ENCODE measurements at places on chromosomes 16 and 17. TPM values are rescaled to one million over a fixed set of nuclear protein-coding genes. Genes with fewer than 3 reads are reported as not detected.
A peak's percentile ranks its signal among the peaks of the same experiment; 100 is the strongest.

TRPV3 gene
- total RNA-seq = 0.89 TPM

GRCh38 chr17:1134634-1135324, 45.0 kb downstream of the ABR start:
- DNase-seq = peak; percentile 29

ODAD4 gene
- 0.25 TPM for total RNA-seq

C16orf86 gene
- 2.1 TPM for total RNA-seq

DNA sequence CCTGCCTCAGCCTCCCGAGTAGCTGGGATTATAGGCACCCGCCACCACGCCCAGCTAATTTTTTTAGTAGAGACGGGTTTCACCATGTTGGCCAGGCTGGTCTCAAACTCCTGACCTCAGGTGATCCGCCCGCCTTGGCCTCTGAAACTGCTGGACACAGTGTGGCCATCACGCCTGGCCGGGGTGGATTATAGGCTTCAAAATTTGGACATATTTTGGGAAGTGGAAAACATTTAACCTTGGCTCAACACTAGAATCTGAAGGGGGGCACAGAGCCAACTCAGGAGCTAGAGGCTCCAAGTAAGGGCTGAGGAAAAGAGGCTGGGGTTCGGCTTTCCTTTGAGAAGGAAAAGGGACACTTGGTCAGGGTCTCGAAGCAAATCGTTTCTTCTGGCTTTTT, 2.2 kb upstream of the CDK5R1 start:
- DNase-seq = no peak

ALOX12 gene
- not detected for total RNA-seq

GRCh38 chr17:44122816-44123355, 555 bp downstream of the HDAC5 start:
- DNase-seq = no peak

DNA sequence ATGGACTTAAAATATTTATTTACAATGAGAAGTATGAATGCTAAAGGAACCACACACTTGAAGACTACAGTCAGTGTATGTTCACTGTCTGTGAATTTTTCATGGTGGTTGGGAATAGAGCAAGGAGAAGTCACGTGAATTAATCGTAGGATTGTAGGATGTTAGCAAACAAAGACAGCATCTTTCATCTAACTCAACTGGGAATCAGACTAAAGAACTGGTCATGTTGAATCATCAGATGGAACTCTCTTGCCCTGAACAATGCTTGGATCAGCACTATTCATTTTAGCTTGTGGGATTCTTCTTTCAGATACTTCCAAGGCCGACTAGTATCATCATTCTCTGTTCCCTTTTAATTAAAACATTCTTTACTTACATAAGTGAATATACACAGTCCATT, 18.1 kb downstream of the KCNJ2 start:
- DNase-seq = peak; percentile 73

DRC3 gene
- total RNA-seq = 1.0 TPM

DNA sequence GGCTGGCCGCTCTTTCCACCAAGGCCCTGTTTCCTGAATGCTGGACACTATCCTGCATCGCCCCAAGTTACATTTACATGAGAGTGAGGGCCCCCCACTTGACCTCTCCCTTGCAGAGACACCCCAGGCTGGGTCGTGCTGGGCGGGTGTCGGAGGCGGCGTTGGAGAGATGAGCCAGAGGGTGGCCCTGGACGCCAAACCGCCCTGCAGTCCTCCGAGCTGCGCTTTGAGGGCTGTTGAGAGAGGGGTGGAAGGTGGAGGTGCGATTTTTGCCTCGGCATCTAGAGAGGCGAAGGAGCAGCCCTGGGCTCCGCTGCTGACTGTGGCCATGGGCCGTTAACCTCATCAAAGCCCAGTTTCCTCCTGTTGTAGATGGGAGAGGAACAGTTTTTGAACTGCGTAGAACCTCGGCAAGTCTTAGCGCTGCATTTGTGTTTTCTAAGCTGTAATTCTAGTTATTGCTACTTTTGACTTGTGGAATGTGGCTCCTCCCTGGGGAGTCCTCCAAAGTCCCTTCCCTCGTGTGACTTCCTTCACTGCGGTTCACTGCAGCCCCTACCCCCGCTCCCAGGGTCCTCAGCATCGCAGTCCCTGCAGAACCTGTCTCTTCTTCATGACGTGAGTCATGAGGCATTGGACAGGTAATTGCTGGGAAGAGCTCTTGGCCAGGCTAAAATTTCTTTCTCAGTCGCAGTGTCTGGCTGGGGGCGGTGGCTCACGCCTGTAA, 986 bp upstream of the ELOB start:
- peak; percentile 67 for DNase-seq

GRCh38 chr16:49019831-49020230, 261.8 kb downstream of the CBLN1 start:
- no peak for DNase-seq

- peak; percentile 86 for DNase-seq
These were observed 879 bp downstream of the SOCS1 start for GRCh38 chr16:11254913-11255736.

All from GM23248 (cell line).